Activated CD4-positive, alpha-beta T cell treated with anti-CD3 and anti-CD28 coated beads, Interleukin-2, amount 10 ng/mL, durations not matched to agents 24 days and 14 days (primary cell): ENCODE measurements at places on chromosomes 12 and 14. TPM values are rescaled to one million over a fixed set of nuclear protein-coding genes. Genes with fewer than 3 reads are reported as not detected.

- no peaks in the 10 kb centered on the region for H3K4me1 ChIP-seq
- H3K27ac ChIP-seq: no peak overlapping the region
- H3K4me3 ChIP-seq: no peak overlapping the region
- no peak for DNase-seq
These were observed 37.9 kb upstream of the GALNT9 start for GRCh38 chr12:132367071-132367851.

The DIO3 gene
- total RNA-seq: not detected in 2 replicates

The A2M gene
- not detected in 2 replicates for total RNA-seq

GRCh38 chr12:46167412-46167811, 101.4 kb downstream of the SLC38A1 start:
- H3K4me3 ChIP-seq: no peak overlapping the region
- H3K4me1 ChIP-seq: no peaks in the 10 kb centered on the region
- H3K36me3 ChIP-seq: peaks cover 2% of the 10 kb centered on the region
- H3K27me3 ChIP-seq: no peaks in the 10 kb centered on the region
- no peak for DNase-seq
- H3K27ac ChIP-seq: no peak overlapping the region

The ARL6IP4 gene
- 150 and 160 TPM in 2 replicates for total RNA-seq

The APOF gene
- total RNA-seq: not detected in 2 replicates

- H3K36me3 ChIP-seq: no peaks in the 10 kb centered on the region
- H3K27ac ChIP-seq: no peak overlapping the region
- peaks cover 23% of the 10 kb centered on the region for H3K4me1 ChIP-seq
- DNase-seq: no peak
These were observed 42.8 kb downstream of the BCAT1 start for GRCh38 chr12:24906141-24906540.

- peaks cover 10% of the 10 kb centered on the region for H3K36me3 ChIP-seq
- peaks cover 46% of the 10 kb centered on the region for H3K4me1 ChIP-seq
- peaks cover 4% of the 10 kb centered on the region for H3K27me3 ChIP-seq
- H3K4me3 ChIP-seq: no peak overlapping the region
- no peak for DNase-seq
These were observed 90.9 kb downstream of the B4GALNT3 start for GRCh38 chr12:550473-551260.

DNA sequence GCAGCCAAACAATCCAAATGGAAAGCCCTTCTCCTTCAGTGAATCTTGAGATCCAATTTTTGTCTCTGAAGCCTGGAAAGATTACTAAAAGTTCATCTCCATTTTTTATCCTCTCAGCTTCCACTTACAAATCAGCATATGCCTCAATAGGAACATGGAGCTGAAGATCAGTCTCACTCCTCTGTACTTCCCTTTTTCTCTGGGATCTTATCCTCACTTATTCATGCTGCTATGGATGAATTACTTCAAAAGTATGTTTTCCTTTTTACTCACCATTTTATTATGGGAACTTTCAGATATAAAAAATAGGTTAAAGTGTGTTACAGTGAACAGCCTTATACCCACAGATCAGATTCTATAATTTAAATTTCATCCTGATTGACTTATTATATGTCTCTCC, 14.4 kb upstream of the NTF3 start:
- no peak overlapping the region for H3K4me3 ChIP-seq
- H3K4me1 ChIP-seq: no peaks in the 10 kb centered on the region
- DNase-seq: no peak
- H3K27me3 ChIP-seq: peaks cover 9% of the 10 kb centered on the region
- no peaks in the 10 kb centered on the region for H3K36me3 ChIP-seq
- no peak overlapping the region for H3K27ac ChIP-seq

- H3K4me1 ChIP-seq: peaks cover 4% of the 10 kb centered on the region
- no peak for DNase-seq
- no peak overlapping the region for H3K4me3 ChIP-seq
These were observed 1.4 kb downstream of the FZD10 start for GRCh38 chr12:130163461-130164215.

DNA sequence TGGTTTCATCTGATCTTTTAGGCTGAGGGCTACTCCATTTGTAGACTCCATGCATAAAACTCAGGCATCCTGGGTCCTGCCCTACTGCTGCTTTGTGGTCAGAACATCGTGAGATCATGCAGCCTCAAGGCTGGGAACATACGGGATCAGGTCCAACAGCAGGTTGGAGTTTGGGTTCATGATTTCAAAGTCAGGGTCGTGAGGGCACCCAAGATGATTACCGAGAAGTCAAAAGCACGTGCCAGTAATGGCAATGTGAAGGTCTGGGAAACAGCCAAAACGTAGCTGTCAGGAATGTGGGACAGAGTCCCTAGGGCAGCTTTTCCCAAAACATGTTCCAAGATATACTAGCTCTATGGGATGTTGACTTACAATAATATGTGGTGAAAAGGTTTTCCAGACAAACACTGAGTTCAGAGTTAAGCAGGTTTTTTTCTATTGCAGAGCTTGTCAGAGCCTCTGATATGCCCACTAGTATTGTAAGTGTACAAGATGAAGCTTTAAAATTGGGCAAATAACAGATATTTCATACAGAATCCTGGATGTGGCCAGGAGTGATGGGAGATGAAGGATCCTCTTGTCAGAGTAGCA, 130.3 kb upstream of the DNM1L start:
- no peaks in the 10 kb centered on the region for H3K27me3 ChIP-seq
- no peaks in the 10 kb centered on the region for H3K4me1 ChIP-seq
- no peaks in the 10 kb centered on the region for H3K36me3 ChIP-seq

DNA sequence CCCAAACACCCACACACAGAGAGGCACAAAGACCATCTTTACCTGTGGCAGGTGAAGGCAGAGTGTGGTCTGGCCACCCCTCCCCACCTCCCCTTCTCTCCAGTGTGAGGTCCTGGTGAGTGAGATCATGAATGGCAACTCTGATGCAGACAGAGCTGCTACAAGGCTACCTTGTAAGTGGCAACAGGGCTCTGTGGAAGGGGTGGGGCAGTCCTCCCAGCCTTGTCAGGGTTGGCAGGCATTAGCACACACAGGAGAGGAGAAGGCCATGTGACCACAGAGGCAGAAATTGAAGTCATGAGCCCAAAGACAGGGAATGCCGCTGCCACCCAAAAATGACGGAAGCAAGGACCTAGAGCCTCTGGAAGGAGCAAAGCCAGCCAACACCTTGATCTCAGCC, 30.7 kb downstream of the VWF start:
- DNase-seq: no peak
- H3K36me3 ChIP-seq: no peaks in the 10 kb centered on the region
- no peak overlapping the region for H3K27ac ChIP-seq
- H3K27me3 ChIP-seq: peaks cover 8% of the 10 kb centered on the region
- no peak overlapping the region for H3K4me3 ChIP-seq

The NUMB gene
- 48.1 and 54.8 TPM in 2 replicates for total RNA-seq

DNA sequence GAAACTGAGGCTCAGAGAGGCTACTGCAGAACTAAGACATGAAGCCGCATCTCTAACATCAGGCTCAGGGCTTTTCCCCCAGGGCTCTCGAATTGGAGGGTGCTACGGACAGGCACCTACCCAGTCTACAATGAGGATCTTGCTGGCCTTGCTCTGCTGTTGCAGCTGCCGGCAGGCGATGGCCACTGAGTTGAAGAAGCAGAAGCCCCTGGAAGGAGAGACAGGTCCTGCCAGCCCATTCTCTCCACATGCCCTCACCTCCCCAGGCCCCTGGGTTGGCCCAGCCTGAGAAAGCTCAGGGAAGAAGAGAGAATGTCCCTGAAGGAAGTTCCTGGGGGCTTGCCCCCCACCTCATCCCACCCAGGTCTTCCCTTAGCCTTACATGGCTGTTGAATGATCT, 16.1 kb downstream of the SLC48A1 start:
- no peak overlapping the region for H3K27ac ChIP-seq
- peaks cover 11% of the 10 kb centered on the region for H3K4me1 ChIP-seq
- no peak overlapping the region for H3K4me3 ChIP-seq
- no peak for DNase-seq
- peaks cover 90% of the 10 kb centered on the region for H3K36me3 ChIP-seq

GRCh38 chr12:64450711-64451486, 1.0 kb upstream of the TBK1 start:
- peaks cover 32% of the 10 kb centered on the region for H3K36me3 ChIP-seq
- H3K27ac ChIP-seq: peak overlapping the region; percentile 90
- no peaks in the 10 kb centered on the region for H3K27me3 ChIP-seq
- H3K4me1 ChIP-seq: peaks cover 39% of the 10 kb centered on the region
- DNase-seq: peak; percentile 66

- DNase-seq: no peak
- H3K27me3 ChIP-seq: peaks cover 2% of the 10 kb centered on the region
- no peak overlapping the region for H3K4me3 ChIP-seq
- H3K4me1 ChIP-seq: peaks cover 8% of the 10 kb centered on the region
These were observed 36.1 kb upstream of the HIGD1C start for GRCh38 chr12:50916292-50916691.

DNA sequence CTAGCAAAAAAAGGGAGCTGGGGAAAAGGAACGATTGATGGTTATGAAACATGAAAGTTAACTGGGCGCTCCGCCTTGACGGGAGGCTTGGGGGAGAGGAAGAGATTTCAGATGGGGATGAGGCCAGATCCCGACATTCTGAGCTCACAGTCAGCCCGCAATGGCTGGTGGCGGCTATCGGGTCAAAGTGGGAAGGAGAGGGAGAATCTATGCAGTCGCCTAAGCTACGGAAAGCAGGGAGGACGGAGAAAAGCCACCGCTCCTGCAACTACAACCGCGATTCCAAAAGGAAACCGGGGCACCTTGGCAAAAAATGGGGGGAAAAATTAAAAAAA, 502 bp downstream of the MPHOSPH9 start:
- H3K4me1 ChIP-seq: peaks cover 48% of the 10 kb centered on the region
- peak overlapping the region; percentile 95 for H3K4me3 ChIP-seq
- peaks cover 32% of the 10 kb centered on the region for H3K36me3 ChIP-seq
- H3K27ac ChIP-seq: peak overlapping the region; percentile 99
- H3K27me3 ChIP-seq: peaks cover 3% of the 10 kb centered on the region

DNA sequence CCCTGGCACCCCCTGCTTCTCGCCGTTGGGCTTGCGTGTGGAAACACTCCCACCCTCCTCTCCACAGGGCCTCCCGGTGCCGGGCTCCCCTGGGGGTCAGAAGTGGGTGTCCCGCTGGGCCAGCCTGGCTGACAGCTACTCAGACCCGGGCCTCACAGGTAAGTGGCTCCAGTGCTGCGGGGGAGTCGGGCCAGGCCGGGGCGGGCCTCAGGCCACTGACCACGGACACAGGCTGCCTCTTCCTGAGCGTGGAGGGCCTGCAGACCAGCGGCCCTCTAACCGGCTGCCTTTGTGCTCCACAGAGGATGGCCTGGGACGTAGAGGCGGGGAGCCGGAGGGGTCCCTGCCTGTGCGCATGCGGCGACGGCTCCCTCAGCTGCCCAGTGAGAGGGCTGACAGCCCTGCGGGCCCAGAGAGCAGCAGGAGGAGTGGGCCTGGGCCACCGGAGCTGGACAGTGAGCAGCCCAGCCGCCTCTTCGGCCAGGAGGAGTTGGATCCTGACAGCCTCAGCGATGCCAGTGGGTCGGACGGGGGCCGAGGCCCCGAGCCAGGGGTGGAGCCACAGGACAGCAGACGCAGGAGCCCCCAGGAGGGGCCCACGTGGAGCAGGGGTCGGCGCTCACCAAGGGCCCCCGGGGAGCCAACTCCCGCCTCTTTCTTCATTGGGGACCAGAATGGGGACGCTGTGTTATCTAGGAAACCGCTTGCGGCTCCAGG, 21.1 kb downstream of the CEP170B start:
- DNase-seq: no peak
- H3K27ac ChIP-seq: no peak overlapping the region
- H3K27me3 ChIP-seq: no peaks in the 10 kb centered on the region
- H3K4me3 ChIP-seq: no peak overlapping the region
- no peaks in the 10 kb centered on the region for H3K4me1 ChIP-seq

The LBHD2 gene
- total RNA-seq: not detected in 2 replicates

- peak overlapping the region; percentile 65 for H3K4me3 ChIP-seq
- H3K27me3 ChIP-seq: no peaks in the 10 kb centered on the region
- H3K4me1 ChIP-seq: peaks cover 74% of the 10 kb centered on the region
- peak overlapping the region; percentile 79 for H3K27ac ChIP-seq
- H3K36me3 ChIP-seq: peaks cover 7% of the 10 kb centered on the region
These were observed 27.6 kb upstream of the RPLP0 start for GRCh38 chr12:120228291-120229070.

The OLR1 gene
- total RNA-seq: not detected in 2 replicates

DNA sequence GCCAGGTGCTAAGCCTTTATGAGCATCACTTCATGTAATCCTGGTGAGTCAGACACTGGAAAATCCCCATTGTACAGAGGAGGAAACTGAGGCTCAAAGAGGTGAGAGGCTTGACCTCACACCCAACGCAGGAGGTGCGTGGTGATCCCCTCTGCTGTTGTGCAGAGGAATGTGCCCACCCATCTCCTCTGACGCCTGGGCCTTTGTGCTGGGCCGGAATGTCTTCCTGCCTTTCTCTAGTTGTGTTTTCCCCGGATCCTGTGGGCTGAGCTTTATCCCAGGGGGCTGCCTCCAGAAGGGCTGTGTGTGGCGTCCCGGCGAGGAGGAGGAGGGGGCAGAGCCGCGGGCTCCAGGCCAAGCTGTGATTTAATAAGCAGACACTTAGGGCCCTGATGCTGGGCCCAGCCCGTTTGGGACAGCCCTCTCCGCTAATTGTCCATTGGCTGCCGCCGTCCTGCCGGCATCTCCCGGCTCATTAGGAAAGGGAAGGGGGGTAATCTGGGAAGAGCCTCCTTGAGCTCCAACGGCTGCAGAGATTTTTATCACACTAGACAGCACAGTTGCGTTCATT, 653.6 kb downstream of the MED13L start:
- no peak overlapping the region for H3K4me3 ChIP-seq
- H3K36me3 ChIP-seq: no peaks in the 10 kb centered on the region
- no peak for DNase-seq
- H3K27ac ChIP-seq: no peak overlapping the region
- no peaks in the 10 kb centered on the region for H3K4me1 ChIP-seq
- no peaks in the 10 kb centered on the region for H3K27me3 ChIP-seq

DNA sequence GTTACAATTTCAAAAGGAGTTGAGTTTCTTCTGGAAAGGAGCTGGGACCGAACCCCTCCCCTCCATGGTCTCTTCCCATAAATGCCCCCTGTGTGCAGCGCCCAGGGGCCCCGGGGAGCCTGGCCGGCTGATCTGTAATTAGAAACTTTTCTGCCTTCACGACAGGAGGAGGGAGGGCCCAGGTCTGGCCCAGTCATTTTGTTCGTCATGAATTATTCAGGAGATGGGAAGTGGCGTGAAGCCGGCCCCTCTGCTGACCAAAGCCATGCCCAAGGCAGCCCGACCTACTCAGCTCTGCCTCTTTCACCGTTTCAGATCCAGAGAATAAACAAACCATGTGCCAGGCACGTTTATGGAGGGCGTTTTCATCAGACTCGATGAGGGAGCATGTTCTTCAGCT, 33.3 kb upstream of the MSI1 start:
- H3K4me1 ChIP-seq: peaks cover 2% of the 10 kb centered on the region
- H3K27ac ChIP-seq: no peak overlapping the region
- no peak overlapping the region for H3K4me3 ChIP-seq
- no peak for DNase-seq
- peaks cover 9% of the 10 kb centered on the region for H3K27me3 ChIP-seq

- no peaks in the 10 kb centered on the region for H3K27me3 ChIP-seq
- H3K36me3 ChIP-seq: peaks cover 28% of the 10 kb centered on the region
- H3K4me3 ChIP-seq: no peak overlapping the region
- no peak overlapping the region for H3K27ac ChIP-seq
These were observed 6.9 kb downstream of the GALNT4 start for GRCh38 chr12:89517720-89518119.
